ENCODE measurements at places on chromosomes 13 and 19.

GRCh38 chr13:48542581-48543341, 9.9 kb upstream of the RCBTB2 start:
- peaks cover 17% of the 10 kb centered on the region for H3K27me3 ChIP-seq
- no peak overlapping the region for H3K4me3 ChIP-seq
- DNase-seq, result no peak
- peaks cover 10% of the 10 kb centered on the region for H3K36me3 ChIP-seq
- H3K4me1 ChIP-seq, result peaks cover 3% of the 10 kb centered on the region

DNA sequence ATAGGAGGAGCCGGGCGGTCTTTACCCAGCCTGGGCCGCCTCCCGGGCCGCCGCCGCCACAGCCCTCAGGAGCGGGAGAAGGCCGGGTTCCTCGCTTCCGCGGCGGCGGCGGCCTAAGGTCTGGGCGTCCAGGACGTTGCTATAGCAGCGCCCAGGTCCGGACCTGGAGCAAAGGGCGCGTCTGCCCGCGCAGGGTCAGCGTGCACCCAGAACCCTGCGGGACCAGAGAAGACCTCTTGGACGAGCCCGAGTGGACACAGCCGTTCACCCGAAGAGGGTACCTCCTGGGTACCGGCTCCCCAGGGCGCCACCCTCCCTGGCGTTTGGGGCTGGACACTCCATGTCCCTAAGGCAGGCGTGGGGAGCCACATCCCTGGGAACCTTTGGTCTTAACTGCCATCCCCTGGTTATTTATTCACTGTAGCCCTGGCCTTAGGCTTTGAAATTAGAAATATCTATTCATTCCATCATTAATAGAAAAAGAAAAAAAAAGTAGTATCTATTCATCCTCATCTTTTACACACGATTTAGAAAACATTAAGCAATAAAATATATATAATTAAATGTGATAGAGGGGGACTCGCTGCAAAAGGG, 2.4 kb downstream of the DZIP1 start:
- no peak overlapping the region for H3K27ac ChIP-seq
- H3K4me3 ChIP-seq, result no peak overlapping the region
- DNase-seq, result no peak
- H3K27me3 ChIP-seq, result peaks cover 52% of the 10 kb centered on the region
- H3K36me3 ChIP-seq, result no peaks in the 10 kb centered on the region
- peaks cover 4% of the 10 kb centered on the region for H3K4me1 ChIP-seq

GRCh38 chr19:52007806-52008557, at the start of gene ZNF615:
TSS of gene ZNF615 (minus strand) at chr19:52008211. CDS start at chr19:52003711, 4,500 bp downstream.
- peak within 1 kb of the TSS; percentile 93 for H3K4me3 ChIP-seq
- peak within 1 kb of the TSS; percentile 96 for H3K27ac ChIP-seq
- DNase-seq, result peak; percentile 80
- no peaks in the 10 kb centered on the region for H3K27me3 ChIP-seq

GRCh38 chr13:21674490-21675009, 3.7 kb downstream of the FGF9 start:
- peaks cover 65% of the 10 kb centered on the region for H3K27me3 ChIP-seq
- H3K4me1 ChIP-seq, result peaks cover 34% of the 10 kb centered on the region
- no peaks in the 10 kb centered on the region for H3K36me3 ChIP-seq
- H3K4me3 ChIP-seq, result peak overlapping the region; percentile 72
- no peak for DNase-seq
- H3K27ac ChIP-seq, result no peak overlapping the region

- H3K27ac ChIP-seq, result no peak overlapping the region
- DNase-seq, result no peak
- no peak overlapping the region for H3K4me3 ChIP-seq
- H3K27me3 ChIP-seq, result no peaks in the 10 kb centered on the region
These were observed 194.3 kb downstream of the GPC6 start for GRCh38 chr13:93420887-93421286.

DNA sequence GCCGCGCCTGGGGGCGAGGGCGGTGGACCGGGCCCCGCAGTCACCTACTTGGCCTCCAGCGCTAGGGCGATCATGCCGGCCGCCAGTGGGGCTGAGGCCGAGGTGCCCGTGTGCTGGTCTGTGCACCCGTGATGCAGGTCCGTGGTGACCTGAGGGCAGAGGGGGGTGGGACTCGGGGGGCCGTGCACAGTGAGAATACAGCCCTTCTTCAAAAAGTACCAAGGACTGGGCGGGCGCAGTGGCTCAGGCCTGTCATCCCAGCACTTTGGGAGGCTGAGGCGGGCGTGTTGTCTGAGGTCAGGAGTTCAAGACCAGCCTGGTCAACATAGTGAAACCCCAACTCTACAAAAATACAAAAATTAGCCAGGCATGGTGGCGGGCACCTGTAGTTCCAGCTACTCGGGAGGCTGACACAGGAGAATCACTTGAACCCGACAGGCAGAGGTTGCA, 5.0 kb upstream of the C19orf25 start:
- no peaks in the 10 kb centered on the region for H3K27me3 ChIP-seq
- H3K27ac ChIP-seq, result no peak overlapping the region
- H3K4me1 ChIP-seq, result peaks cover 2% of the 10 kb centered on the region
- DNase-seq, result no peak
- no peak overlapping the region for H3K4me3 ChIP-seq
- H3K36me3 ChIP-seq, result peaks cover 2% of the 10 kb centered on the region

DNA sequence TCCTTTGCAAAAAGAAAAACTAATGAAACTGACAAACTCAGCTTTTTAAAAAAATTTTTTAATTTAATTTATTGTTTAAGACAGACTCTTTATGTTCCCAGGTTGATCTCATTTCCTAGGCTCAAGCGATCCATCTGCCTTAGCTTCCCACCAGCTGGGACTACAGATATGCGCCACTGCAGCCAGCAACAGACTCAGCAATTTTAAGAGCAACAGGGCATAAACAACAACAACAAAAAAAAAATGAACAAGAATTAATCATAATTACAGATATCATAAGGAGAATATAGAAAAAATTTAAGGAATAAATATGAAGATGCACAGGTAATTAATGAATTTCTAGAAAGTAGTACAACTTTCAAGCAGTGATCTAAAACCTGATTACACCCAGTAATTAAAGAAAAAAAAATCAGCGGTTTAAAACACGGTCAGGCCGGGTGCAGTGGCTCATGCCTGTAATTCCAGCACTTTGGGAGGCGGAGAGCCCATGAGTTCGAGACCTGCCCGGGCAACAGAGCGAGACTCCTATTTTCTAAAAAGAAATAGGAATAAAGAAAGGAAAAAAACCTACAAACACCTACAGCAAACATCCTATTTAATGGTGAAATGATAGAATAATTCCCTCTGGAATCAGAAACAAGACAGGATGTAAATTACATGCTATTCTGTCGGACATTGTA, 1.4 kb downstream of the ZNF699 start:
- peak overlapping the region; percentile 79 for H3K4me3 ChIP-seq
- H3K27me3 ChIP-seq, result no peaks in the 10 kb centered on the region
- H3K27ac ChIP-seq, result peak overlapping the region; percentile 89

DNA sequence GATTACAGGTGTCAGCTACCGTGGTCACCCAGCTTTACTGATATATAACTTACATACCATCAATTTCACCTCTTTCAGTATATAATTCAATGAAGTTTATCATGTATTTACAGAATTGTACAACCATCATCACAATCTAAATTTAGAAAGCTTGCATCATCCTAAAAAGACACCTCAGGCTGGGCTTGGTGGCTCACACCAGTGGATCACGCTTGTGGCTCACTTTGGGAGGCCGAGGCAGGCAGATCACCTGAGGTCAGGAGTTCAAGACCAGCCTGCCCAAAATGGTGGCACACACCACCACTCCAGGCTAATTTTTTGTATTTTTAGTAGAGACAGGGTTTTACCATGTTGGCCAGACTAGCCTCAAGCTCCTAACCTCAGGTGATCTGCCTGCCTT, 4.3 kb upstream of the HDGFL2 start:
- no peak overlapping the region for H3K27ac ChIP-seq
- H3K4me3 ChIP-seq, result no peak overlapping the region
- no peaks in the 10 kb centered on the region for H3K27me3 ChIP-seq
- no peaks in the 10 kb centered on the region for H3K36me3 ChIP-seq
- peaks cover 5% of the 10 kb centered on the region for H3K4me1 ChIP-seq

- DNase-seq, result no peak
- H3K4me3 ChIP-seq, result no peak overlapping the region
- no peaks in the 10 kb centered on the region for H3K4me1 ChIP-seq
These were observed 205.8 kb downstream of the LMO7 start for GRCh38 chr13:75841905-75842304.

- no peaks in the 10 kb centered on the region for H3K4me1 ChIP-seq
- DNase-seq, result no peak
- no peaks in the 10 kb centered on the region for H3K27me3 ChIP-seq
These were observed 633.5 kb downstream of the SLITRK1 start for GRCh38 chr13:83248751-83249150.

GRCh38 chr13:73894995-73895571, 239.1 kb downstream of the KLF12 start:
- no peak for DNase-seq
- H3K27ac ChIP-seq, result no peak overlapping the region
- H3K4me3 ChIP-seq, result no peak overlapping the region
- H3K27me3 ChIP-seq, result no peaks in the 10 kb centered on the region

DNA sequence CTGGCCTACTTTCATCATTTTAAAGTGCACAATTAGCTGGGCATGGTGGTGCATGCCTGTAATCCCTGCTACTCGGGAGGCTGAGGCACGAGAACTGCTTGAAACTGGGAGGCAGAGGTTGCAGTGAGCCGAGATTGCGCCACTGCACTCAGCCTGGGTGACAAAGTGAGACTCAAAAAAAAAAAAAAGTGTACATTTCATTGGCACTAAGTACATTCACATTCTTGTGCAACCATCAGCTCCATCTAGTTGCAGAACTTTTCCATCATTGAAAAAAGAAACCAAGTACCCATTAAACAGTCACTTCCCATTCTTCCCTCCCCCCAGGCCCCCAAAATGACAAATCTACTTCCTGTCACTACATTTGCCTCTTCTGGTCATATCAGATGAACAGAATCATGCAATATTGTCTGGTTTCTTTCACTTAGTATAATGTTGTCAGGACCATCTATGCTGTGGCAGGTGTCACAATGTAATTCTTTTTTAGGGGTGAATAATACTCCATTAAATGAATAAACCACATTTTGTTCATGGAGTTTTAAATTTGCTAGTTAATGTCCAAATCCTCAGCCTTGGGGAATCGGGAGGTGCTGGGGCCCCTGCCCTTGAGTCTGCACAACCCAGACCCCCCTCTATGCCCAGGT, 7.4 kb upstream of the SIGLEC11 start:
- no peak overlapping the region for H3K4me3 ChIP-seq
- DNase-seq, result no peak
- H3K36me3 ChIP-seq, result no peaks in the 10 kb centered on the region
- no peaks in the 10 kb centered on the region for H3K4me1 ChIP-seq
- H3K27ac ChIP-seq, result no peak overlapping the region

All from activated T-helper 2 cell treated with anti-CD3 and anti-CD28 coated beads, Interferon-gamma antibody, Interleukin-2, Interleukin-4, amounts not matched to agents 10 μg/mL and 5 μg/mL and 100 μg/mL, durations not matched to agents 14 hours and 24 hours and 36 hours (primary cell).